ENCODE measurements at places on chromosomes 2 and 18.

DNA sequence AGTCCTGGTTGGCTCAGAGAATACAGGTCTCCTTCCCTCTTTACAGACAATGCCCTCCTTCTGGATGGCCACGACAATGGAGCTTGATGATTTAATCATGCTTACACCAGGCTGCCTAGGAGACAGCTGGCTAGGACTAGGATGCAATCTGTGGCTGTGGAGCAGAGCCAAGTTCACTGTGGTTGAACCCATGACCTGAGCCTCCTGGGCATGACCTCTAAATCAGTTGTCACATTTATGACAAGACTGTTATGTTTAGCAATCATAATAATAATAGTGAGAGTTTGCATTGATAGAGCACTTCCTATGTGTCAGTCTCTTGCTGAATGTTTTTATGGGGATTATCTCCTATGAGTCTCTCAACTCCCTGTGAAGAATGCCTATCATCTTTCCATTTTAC is 244.1 kb downstream of the ICOS start:
- no peak for DNase-seq

GRCh38 chr18:44497757-44498490 is 182.8 kb upstream of the SETBP1 start:
- no peak for DNase-seq

DNA sequence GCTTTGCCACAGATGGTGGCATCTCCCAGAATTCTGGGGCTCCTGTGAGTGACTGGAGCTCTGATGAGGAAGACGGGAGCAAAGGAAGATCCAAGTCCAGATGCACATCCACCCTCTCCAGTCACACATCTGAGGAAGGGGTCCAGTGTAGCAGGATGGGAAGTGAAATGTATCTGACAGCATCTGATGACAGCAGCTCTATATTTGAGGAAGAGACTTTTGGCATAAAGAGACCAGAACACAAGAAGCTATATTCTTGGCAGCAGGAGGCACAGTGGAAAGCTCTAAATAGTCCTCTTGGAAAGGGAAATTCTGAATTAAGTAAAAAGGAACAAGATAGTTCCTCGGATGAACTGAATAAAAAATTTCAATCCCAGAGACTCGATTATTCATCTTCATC is 23.5 kb upstream of the C1GALT1C1L start:
- DNase-seq: no peak

DNA sequence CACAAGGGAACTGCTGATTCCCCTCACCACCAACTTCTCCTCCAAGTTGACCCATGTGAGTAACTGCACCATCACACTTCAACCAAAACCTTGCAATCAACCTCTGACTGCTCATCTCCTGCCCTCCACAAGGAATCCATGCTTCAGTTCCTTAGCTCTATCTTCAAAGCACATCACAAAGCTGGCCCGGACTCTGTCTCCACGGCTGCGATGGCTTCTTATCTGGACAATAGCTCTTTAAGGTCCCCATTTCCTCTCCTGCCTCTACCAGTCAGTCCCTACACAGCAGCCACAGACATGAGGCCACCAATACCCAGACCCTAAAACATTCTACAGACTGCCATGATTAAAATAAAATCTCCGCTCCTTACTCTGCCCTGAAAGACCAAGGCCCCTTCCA is 25.7 kb downstream of the MBOAT2 start:
- no peak for DNase-seq

DNA sequence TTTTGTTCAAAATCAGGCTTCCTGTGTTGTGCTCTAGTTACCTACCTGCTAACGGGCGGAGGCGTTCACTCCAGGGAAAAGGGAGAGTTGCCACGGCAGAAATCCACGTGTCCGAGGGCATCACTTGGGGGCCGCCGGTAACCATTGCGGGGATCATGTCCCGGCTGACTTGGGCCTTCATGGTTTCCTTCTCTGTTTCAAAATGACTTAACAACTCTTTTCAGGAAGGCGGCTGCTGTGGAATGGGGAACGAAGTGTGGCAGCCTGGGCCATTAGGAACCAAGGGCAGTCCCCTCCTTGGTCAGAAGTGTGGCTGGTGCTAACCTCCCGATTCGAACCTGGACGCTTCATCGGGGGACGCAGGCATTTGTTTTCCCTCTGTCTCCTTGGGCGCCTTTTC is 56.8 kb downstream of the INPP5D start:
- no peak for DNase-seq

DNA sequence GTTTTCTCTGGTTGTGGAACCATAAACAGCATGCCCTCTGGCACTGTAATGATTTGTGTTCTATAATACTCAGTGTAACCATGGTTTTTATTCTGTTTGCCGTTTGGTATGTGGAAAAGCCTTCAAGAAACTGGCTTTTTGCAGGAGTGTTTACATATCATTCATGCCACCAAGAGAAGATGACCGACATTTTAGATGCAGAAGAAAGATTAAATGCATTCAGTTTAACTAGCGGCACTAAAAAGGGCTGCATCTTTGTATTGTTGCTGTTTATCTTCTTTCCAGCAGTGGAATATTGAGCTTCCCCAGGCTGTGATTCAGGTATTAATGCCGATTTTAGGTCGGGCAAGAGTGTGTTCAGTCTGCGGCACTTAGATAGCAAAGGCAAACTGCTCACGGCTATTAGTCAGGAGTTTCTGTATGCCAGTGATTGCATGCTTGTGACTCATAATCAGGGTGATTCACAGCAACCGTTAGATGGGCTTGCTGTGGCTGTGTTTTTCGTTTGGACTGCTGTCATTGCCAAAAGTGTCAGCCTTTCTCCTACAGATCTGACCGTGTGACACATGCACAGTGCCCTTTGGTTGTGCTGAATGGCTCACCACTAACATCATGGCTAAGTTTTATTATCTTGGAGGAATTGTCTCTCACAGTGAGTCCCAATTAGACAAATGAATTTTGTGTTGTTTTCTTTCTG is 479.7 kb downstream of the PARD3B start:
- peak; percentile 94 for DNase-seq

DNA sequence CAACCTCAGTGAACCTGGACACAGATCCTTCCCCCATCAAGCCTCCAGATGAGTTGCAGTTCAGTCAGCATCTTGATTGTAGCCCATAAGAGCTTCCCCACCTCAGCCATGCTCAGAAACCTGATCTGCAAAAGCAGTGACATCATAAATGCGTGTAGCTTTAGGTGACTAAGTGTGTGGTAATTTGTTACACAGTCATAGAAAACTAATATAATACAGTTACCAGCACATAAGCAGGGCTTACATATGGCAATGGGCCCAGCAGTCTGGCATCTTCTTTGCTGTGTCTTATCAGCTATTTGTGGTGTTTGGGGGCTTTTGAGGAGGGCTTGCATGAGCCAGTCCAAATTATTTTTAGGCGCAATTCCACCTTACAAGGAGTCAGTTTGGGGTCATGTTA is 807.0 kb downstream of the SLC4A3 start:
- no peak for DNase-seq

- DNase-seq: no peak
Observed at GRCh38 chr2:106109675-106110424, 84.3 kb downstream of the UXS1 start.

DNA sequence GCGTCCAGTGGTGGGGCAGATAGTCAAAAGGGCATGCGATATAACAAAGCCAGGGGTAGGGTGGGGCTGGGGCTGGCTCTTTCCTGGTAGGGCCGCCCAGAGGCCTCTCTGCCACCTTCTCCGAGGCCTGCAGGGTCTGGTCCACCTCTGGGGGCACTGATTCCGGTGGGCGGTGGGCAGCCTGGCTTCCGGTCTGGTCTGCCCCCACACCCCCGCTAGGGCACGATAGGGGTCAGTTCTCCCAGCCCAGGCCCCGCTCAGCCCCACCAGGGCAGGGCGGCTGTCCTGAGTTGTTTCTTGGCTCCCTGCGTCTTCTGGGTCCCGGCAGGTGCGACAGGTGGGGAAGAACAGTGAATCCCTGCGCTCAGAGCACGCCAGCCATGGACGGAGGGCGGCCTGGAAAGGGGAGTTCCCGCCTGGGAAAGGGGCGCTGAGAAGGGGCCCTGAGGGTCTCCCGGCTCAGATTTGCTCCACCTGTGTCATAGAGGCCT is 707 bp upstream of the ERFE start:
- no peak for DNase-seq

GRCh38 chr2:59314031-59314766 is 1073.1 kb upstream of the FANCL start:
- DNase-seq: no peak

DNA sequence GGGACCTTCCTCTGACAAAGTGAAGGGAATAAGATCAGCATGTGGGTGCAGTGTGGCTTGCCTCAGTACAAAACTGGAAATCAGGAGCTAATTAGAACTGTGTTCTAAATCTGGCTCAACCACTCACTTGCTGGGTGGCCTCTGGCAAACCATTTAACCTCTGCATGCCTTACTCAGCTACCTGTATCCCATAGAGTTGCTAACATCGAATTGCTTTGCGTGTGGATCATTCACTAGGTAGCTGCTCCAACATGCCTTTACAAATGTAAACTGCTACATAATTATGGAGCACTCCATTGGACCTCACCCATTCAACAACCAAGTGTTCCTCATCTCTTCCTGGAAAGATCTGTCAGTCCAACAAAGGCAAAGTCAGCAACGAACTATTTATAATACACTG is 19.0 kb downstream of the PLEKHM3 start:
- no peak for DNase-seq

Data from AG10803 (cell line).